Spleen (tissue), 13 donors: ENCODE measurements at places on chromosomes 11 and 22. TPM values are rescaled to one million over a fixed set of nuclear protein-coding genes. Genes with fewer than 3 reads are reported as not detected.

- peak; percentile 79 for DNase-seq
Measured at GRCh38 chr11:46363455-46364005, 16.3 kb downstream of the DGKZ start.

- DNase-seq = peak; percentile 67
Measured at GRCh38 chr22:36281781-36282327, 28.9 kb downstream of the APOL1 start.

Gene DEUP1
- not detected for total RNA-seq

DNA sequence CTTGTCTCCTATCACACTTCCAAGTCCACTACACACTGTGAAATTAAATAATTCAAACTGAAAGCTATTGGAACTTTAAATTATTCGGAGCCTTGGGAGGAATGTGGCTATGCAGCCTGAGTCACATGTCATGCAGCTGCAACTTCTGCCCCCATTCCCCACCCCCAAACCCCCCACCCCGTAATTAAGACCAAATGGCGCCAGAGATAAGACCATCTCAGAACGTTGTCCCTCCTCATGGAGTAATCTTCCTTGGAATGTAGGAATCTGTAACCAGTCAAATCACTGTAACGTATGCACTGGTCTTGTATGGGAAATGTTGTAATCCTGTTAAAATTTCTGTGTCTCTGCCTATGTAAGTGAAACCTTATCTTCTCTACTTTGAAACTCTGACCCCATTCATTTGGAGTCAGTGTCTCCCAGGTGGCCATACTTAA lies 37.0 kb downstream of the GAB2 start:
- DNase-seq = no peak

Gene KRTAP5-11
- total RNA-seq = not detected

Gene IGLL5
- total RNA-seq = 360 TPM

GRCh38 chr11:76315182-76315853 lies 65.6 kb downstream of the THAP12 start:
- DNase-seq = no peak

DNA sequence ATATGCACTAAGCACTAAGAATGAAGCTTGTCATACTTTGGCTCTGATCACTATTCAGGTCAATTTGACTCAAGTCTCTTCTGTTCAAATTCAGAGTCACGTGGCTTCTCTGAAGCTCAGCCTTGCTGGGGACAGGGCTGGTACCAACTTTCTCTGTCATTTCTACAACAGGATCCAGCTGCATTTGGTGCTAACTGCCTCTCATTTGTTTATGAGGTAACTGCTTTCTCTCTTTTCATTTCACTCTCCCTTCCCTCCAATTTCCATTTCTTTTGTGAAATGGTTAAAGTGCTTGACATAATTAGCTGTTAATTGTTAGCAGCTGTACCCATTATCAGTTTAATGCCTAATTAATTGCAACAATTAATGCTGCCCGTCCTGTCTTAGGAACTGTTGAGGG lies 259.7 kb upstream of the PLET1 start:
- DNase-seq = no peak
